ENCODE measurements at places on chromosomes 1 and 21.

DNA sequence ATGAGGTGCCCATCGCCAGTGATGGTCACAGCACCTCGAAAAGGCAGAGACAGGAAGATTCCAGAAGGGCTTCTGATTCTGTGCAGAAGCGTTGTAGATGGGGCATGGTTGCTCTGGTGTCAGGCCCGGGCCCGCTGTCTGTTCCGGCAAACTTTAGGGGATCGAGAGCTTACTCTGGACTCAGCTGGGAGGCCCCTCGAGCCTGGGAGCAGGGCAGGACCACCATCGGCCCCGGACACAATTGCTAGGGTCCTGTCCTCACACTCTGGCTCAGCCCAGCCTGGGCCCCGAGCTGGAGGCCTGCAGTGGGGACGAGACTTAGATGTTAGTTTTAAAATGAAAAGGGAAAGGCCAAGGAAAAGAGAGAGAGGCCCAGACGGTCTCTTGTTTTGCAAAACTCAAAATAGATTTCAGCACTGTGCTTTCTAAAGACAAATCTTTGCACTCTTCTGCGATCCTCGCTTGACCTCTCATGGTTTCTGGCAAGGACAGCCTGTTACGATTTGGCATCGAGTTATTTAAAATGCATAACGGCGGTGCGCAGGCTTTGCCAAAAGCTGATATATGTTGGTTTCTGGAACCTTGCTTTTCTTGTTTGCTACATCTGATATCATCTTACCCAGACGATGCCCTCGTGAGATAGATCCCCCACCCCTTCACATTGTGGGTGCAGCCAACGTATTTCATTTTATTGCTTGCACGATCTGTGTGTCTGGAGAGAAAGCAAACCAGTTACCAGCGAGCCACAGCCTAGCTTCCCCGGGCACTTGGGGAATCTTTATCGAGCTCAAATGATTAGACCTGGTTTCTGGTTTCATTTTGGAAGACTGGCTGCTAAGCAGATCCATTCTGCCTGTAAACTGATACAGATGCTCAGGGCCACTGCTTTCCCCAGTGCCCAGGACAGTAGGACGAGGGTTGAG is 58.0 kb downstream of the PRDM16 start:
- no peak for DNase-seq

- DNase-seq, result no peak
These were observed 243.4 kb downstream of the RHOU start for GRCh38 chr1:228978484-228979324.

- DNase-seq, result no peak
These were observed 19.5 kb downstream of the ST7L start for GRCh38 chr1:112599477-112599876.

- no peak for DNase-seq
These were observed 3.0 kb upstream of the TMEM54 start for GRCh38 chr1:32903991-32904785.

GRCh38 chr1:241090798-241091197 is 266.2 kb downstream of the RGS7 start:
- DNase-seq, result no peak

DNA sequence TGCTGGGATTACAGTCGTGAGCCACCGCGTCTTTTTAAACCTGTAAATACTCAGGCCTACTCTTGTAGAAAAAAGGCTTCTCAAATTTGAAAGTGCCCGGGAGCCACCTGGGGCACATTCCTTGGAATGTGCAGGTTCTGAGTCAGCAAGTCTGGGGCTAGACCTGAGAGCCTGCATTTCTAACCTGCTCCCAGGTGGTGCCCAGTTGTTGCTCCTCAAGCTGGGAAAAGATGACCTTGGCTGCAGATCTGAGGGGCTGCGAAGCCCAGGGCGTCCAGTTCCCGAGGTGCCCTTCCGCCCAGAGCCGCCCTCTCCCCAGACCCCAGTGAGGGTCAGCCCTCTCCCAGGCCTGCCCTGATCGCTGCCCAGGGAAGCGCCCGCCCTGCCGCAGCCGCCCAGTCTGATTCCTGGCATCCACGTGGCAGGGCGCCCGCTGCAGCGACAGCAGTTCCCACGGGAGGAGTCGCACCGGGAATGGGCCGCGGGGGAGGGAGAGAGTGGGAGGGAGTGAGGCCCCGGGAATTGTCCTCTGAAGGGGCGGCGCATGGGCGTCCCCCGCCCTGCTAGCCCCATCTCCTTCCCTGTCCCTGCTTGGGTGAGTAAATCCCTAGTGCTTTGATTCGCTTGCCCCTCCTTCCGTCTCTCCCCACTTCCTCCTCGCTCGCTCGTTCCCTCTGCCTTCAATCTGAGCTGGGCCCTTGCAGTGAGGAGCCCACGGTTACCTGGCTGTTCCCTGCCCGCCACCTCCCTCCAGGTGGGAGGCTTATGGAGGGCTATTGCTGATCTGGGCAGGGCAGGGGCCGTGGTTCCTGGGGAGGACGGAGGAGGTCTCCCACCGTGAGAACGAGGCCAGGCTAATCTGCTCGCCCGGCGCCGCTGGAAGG is 18.8 kb upstream of the TENT5B start:
- DNase-seq, result no peak

GRCh38 chr21:41207401-41208375 is 39.7 kb downstream of the BACE2 start:
- no peak for DNase-seq
